NCI-H345 (cell line): ENCODE measurements at places on chromosomes 11 and 22.

DNA sequence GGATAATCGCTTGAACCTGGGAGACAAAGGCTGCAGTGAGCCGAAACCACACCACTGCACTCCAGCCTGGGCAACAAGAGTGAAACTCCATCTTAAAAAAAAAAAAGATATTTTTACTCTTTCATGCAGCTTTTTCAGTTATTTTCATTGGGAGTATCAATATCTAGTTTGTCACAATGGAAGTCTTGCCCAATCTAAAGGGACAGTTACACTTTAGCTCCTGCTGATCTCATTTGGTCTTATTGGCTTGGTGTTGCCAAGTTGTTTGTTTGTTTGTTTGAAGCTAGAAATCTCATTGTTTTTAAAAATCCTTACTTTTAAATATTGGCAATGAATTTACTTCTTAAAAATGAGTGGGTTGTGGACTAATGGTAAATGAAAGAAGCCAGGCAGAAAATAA is 24.7 kb downstream of the CEP295 start:
- no peak for DNase-seq

GRCh38 chr11:96335388-96335787 is 7.6 kb downstream of the MAML2 start:
- DNase-seq, result no peak

GRCh38 chr22:37848587-37849088 is 581 bp upstream of the EIF3L start:
- no peak for DNase-seq

GRCh38 chr22:25966448-25966913 is 202.8 kb upstream of the SEZ6L start:
- no peak for DNase-seq

DNA sequence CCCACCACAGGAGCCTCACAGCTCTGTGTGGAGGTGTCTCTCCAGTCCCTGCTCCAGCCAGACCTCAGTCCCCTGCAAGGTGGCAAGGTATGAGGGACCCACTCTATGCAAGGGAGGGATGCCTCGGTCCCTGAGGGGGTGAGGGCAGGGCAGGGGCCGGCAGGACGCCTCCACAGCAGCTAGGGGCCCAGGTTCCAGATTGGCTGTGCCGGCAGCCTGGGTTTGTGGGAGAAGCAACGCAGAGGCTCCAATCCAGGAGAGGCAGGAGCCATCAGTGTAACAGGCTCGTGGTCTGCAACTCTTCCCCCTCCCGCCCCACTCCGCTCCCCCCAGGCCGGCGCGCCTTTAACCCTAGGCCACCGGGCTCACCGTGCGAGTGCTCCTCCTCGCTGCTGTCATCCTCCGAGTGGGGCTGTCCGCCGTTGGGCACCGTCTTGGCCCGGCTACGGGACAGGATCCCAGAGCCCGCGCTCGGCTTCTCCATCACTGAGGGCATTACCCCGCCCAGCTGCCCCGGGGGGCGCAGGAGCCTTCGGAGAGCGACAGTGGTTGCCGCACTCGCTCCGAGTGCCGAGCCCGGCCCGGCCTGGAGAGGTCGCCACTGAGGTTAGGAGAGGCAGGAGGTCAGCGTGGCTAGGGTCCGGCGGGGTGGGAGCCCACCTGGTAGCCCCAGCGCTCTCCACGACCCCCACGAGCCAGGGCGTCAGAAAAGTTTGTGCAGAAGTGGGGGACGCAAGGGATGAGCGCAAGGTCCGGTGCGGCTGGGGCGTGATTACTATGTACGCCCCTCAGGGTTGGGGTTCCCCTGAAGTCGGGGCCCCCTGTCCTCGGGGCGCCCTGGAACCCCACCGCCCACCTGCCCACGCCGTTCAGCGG is 765 bp downstream of the RCOR2 start:
- peak; percentile 39 for DNase-seq
